ENCODE measurements at places on chromosomes 13 and 19. TPM values are rescaled to one million over a fixed set of nuclear protein-coding genes. Genes with fewer than 3 reads are reported as not detected.

The MFSD12 gene
- total RNA-seq: 56.7 TPM

The ZNF229 gene
- 2.1 TPM for total RNA-seq

The EDDM13 gene
- total RNA-seq: not detected

The DNAJC15 gene
- total RNA-seq: 9.2 TPM

GRCh38 chr13:24605923-24606372 is 74.3 kb upstream of the ATP12A start:
- DNase-seq: no peak
